ENCODE measurements at places on chromosomes 12 and 14.

DNA sequence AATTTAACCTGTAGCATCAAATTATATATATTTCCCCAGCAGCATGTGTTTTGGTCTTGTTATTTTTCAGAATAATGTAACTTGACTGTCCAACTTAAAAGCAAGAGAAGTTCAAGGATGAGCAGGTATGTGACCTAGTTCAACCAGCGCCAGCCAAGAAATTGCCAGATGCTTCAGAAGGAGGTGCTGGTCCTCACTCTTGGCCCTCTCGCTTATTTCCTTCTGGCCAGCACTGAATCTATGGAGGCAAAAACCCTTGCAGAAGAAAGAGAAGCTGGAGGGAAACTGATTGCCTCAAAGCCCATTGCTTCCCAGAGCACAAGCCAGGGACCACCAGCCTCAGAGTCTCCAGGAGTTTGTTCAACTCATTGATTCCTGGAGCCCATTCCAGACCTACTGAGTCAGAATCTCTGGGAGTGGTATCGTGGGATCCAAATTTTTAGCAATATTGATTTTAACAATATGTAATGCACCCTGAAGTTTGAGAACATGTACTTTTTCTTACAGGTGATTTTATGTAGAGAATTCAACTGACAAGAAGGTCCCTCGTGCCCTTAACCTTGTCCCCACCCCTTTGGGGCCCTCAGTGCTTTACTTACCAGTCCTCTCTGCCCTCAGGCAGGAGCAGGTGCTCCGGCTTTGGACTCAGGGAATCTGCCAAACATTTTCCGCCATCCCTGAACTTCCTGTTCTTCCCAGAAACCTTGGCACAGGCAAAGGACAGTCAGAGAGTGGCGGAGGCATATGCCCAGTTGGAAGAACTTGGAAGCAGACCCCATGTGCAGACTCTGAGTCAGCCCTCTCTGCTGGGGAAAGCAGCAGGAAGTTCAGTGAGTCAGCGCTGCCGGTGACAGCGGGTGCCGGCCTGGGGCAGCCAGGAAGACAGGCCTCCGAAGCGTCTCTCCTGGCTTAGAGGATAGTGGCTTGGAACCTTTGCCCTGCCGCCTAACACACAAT lies 10.4 kb downstream of the BEST3 start:
- DNase-seq = peak; percentile 88

- no peak for DNase-seq
These were observed 1701.5 kb upstream of the FLRT2 start for GRCh38 chr14:83828406-83828805.

- DNase-seq = peak; percentile 83
These were observed 4.1 kb downstream of the SHMT2 start for GRCh38 chr12:57233357-57234232.

- DNase-seq = no peak
These were observed 462.0 kb upstream of the SYT1 start for GRCh38 chr12:78402366-78403134.

- DNase-seq = no peak
These were observed 45.6 kb downstream of the EVL start for GRCh38 chr14:100110816-100111215.

- peak; percentile 35 for DNase-seq
These were observed 56.9 kb downstream of the TAOK3 start for GRCh38 chr12:118315821-118316220.

- no peak for DNase-seq
These were observed 12.0 kb downstream of the C12orf43 start for GRCh38 chr12:121004253-121004815.

DNA sequence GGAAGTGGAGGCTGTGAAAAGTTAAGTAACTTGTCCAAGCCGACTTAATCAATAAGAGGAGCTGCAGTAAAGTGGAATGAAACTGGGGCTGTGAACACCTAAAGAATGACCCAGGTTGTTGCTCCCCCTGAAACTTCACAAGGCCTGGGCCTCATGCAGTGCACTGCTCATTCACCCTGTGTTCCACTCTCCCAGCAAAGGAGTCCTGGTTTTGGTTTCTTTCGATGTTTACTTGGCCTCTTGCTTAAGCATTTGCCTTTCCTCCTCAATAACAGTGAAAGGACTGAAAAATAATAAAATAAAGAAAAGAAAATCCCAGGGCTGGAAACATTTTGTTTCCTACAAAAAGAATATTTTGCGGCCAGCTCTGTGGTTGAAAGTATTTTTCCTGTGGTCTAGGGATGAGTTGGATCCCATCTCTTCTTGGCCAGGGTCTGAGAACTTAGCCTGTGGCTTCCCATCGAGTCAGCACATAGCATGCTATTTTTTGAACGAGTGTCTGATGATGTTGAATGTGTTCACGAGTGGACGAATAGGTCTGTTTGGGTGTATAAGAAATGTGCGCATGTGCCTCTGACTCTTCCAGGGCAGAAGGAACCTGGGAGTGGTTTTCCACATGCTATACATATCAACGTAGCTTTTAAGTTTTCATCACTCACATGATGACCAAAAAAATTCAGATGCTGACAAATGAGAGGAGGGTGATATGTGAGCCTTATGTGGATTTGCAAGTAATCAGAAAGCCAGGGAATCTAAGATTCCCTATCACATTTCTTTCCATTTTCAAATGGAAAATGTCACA lies 349.8 kb downstream of the ZFP36L1 start:
- DNase-seq = peak; percentile 74

GRCh38 chr14:75450381-75451276 lies 22.8 kb downstream of the JDP2 start:
- peak; percentile 47 for DNase-seq

GRCh38 chr12:89573051-89573810 lies 47.4 kb upstream of the POC1B start:
- peak; percentile 20 for DNase-seq

- DNase-seq = no peak
These were observed 52.1 kb downstream of the IRF2BPL start for GRCh38 chr14:76976240-76977005.
